Stimulated activated CD4-positive, alpha-beta T cell treated with anti-CD3 and anti-CD28 coated beads, Interleukin-1b, Interleukin-23, amount 100 ng/mL, for 24 hours (primary cell): ENCODE measurements at places on chromosomes 4 and X.

GRCh38 chr4:17544205-17544604 lies 29.2 kb downstream of the CLRN2 start:
- no peak for DNase-seq

DNA sequence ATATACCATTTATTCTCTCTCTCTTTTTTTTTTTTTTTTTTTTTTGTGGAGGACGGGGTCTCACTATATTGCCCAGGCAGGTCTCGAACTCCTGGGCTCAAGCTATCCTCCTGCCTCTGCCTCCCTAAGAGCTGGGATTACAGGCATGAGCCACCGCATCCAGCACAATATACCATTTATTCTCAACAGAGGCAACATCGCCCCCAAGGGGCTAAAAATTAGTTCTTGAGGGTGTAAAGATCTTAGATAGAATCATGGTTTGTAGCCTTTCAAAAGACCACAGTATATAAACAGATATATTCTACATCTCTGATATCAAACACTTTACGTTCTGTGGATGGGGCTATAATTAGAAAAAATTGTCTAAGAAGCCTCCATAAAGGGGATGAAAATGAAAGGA lies 39.8 kb upstream of the TCEAL2 start:
- no peak for DNase-seq

DNA sequence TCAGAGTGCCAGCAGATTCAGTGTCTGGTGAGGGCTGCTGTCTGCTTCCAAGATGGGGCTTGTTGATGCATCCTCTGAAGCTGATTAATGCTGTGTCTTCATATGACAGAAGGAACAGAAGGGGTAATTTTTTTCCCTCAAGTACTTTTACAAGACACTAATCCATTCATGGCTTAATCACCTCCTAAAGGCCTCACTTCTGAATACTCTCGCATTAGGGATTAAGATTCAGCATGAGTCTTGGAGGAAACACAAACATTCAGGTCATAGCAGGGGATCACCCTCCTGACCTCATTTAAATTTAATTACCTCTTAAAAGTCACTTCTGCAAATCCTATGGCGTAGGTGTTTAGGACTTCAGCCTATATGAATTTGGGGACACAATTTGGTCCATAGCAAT lies 1145.5 kb upstream of the PCDH10 start:
- no peak for DNase-seq

DNA sequence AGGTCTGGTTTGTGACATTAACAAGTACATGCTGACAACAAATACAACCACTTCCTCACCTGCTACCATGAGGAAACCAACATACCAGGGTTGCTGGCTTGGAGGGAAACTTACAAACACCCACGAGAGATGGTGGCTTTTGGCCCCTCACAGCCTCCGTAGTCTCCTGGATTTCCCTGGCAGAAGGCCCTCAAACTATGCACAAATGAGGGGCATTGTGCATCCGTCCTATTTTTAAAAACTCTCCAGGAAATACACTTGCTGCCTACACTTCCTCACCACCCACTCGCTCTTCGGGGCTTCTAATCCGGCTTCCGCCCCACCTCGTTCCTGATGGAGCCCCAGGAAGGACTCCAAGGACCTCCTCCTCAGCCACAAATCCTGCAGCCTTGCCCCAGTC lies 355.0 kb upstream of the GATB start:
- no peak for DNase-seq

DNA sequence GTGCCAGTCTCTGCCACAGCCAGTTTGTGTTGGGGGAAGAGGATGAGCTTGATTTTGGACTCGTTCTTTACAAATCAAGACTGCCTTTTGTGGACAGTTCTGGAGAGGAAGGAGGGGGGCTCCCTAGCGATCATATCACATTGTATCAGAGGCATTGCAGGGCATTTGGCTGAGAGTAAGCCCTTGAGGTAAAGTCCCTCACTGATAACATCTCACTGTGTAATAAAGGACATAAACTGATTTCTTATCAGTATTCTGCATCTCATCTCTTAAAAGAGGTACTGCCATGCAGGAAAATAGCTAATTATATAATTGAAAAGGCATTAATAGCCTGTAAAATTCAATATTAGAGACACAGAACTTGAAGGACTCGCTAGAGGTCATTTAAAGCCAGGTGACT lies 6.1 kb upstream of the IGFBP7 start:
- DNase-seq: no peak

GRCh38 chrX:150007356-150007755 lies 69.1 kb upstream of the EOLA2 start:
- DNase-seq: no peak

DNA sequence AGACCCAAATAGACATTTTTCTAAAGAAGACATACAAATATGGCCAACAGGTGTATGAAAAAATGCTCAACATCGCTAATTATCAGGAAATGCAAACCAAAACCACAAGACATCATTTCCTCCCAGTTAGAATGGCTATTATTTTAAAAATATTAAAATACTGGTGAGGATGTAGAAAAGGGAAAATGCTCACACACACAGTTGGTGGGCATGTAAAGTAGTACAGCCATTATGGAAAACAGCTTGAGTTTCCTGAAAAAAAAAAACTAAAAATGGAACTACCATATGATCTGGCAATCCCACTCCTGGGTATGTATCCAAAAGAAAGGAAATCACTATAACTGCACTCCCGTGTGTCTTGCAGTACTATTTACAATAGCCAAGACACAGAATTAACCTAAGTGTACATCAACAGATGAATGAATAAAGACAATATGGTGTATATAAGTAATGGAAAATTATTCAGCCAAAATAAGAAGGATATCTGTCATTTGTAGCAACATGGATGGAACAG lies 128.9 kb upstream of the DKK2 start:
- no peak for DNase-seq

GRCh38 chr4:7291372-7292114 lies 99.2 kb downstream of the SORCS2 start:
- DNase-seq: no peak

GRCh38 chr4:124143632-124144031 lies 568.9 kb downstream of the ANKRD50 start:
- no peak for DNase-seq

DNA sequence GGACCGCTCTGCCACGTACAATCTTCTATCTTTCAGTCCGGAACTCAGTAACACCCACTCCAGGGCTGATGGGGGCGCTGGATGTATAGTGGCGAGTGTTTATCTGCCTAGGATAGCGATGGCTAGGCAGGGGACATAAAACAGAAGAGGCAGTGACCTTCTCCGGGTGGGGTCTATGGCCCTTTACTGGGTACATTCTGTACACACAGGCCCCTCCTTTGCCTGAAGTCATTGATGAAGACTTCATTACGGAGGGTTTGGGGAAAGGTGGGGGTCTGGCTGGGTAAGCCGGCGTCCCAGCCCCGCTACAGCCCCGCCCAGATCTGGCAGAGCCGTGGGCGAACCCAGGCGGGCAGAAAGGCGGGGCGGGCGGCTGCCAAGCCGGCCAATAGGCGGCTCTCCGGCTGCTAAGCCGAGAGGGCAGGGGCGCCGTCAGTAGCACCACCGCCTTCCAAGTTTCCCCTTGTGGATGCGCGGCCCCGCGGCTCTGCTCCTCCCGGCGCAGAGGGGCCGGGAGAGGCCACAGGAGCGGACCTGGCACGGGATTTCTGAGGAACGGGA lies at the start of gene CHST7:
Gene CHST7, plus strand, starts transcription at position 435 of the 561 bp plus-strand sequence. CDS start 167 bp downstream, outside the sequence.
- DNase-seq: peak; percentile 45

- DNase-seq: no peak
Observed at GRCh38 chr4:13793020-13793710, 165.6 kb upstream of the BOD1L1 start.

DNA sequence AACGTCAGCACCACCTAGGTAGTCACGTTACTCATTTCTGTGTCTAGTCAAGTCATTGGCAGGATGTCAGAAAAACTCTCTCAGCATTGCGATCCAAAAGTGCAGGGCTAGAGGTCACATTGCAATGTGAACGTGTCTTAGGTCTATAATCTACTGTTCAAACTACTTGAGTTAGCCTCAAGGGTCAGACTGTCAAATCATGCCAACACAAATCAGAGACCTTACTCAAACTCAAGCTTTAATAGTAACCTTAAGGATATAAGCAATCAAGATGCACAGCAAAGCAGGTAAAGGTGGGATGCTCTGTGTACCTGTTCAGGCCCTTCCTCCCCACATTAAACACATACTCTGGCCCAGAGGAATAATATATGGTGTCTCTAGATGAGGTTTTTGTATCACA lies 114.4 kb upstream of the NOCT start:
- DNase-seq: no peak

DNA sequence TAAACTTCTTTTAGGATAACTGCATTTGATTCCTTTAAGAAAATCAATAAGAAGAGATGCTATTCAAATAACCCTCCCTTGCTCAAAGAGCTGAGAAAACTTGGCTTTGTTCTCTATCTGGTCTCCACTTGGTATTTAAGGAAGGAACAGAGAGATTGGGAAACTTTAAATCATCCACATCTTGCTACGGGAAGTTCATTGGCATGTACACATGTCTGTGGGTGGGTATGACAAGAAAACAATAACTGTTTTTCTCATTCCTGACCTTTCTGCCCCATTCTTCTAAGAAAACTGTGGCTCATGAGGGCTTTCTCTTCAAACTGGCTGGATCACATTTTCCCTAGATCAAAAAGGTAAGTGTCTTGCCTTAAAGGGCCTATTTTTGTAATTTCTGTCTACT lies 6.0 kb downstream of the SEL1L3 start:
- no peak for DNase-seq

GRCh38 chrX:39203427-39203826 lies 402.2 kb downstream of the MID1IP1 start:
- no peak for DNase-seq

GRCh38 chr4:121308328-121308663 lies 72.5 kb downstream of the QRFPR start:
- no peak for DNase-seq

- DNase-seq: no peak
Observed at GRCh38 chrX:65630771-65631170, 36.7 kb upstream of the MSN start.

DNA sequence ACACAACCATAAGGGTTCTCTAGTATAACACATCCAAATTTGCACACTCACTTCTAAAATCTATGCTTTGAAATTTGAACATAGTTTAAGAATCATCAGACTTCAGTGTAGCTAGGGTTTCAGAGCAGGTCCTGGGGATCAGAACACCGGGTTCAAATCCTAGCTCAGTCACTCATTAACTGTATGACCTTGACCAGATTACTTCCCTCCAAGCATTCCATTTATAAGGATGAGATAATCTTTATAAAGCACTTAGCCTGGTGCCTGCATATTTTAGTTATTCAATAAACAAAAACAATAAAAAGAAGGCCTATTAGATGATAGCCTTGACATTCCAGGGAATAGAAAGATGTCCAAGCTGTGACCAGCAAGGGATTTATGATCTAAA lies 4.8 kb upstream of the STBD1 start:
- no peak for DNase-seq

DNA sequence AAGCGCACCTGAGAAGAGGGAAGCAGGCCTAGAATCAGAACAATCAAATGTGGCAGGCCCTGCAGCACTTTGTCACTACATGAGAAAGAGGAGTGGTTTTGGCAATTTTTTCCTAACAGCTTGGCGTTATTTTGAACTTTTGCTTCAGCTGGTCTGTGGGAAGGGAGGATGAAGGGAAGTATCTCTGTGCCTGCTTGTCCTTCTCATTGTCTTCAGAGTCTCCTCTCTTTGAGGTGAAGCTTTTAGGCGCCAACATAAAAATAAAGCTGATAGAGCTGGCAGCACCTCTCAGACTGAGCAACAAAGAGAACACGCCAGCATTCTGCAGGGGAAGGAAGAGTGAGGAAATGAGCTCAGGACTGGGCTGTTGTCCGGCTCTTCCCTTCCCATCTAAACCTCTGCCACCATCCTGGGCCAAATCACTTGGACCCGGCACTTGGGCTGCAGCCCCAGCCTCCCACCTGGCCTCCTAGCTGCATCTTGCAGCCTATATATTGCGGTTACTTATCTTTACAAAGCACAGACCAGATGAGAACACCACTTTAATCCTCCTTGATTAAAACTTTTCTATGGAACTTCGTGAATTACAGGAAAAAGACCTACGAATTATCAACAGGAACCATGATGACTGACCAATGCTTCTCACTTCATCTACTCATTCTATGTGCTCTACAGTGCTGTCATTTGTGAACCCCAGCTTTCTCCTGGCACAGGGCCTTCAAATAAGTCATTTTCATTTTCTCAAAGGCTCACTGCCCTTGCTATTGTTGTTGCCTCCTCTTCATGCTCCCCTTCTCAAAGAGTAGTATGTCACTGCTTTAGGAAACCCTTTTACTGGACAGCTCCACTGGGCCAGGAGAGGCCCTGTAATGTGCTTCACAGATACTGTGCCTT lies 476.4 kb upstream of the HS3ST1 start:
- no peak for DNase-seq

GRCh38 chrX:54786967-54787366 lies 11.1 kb downstream of the ITIH6 start:
- no peak for DNase-seq

- no peak for DNase-seq
Observed at GRCh38 chrX:97628807-97629596, 745.3 kb downstream of the RPA4 start.

DNA sequence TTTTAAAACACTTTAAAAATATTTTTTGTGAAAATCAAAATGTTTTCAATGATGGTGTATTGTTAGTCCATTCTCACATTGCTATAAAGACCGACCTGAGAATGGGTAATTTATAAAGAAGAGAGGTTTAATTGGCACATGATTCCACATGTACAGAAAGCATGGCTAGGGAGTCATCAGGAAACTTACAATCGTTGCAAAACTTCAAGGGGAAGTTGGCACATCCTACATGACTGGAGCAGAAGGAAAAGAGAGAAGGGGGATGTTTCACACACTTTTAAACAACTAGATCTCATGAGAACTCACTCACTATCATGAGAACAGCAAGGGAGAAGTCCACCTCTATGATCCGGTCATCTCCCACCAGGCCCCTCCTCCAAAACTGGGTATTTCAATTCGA lies 110.7 kb downstream of the TMEM47 start:
- DNase-seq: no peak

- no peak for DNase-seq
Observed at GRCh38 chr4:95158045-95158444, 390.7 kb downstream of the UNC5C start.

GRCh38 chr4:78870056-78870455 lies 69.2 kb downstream of the PAQR3 start:
- DNase-seq: no peak

DNA sequence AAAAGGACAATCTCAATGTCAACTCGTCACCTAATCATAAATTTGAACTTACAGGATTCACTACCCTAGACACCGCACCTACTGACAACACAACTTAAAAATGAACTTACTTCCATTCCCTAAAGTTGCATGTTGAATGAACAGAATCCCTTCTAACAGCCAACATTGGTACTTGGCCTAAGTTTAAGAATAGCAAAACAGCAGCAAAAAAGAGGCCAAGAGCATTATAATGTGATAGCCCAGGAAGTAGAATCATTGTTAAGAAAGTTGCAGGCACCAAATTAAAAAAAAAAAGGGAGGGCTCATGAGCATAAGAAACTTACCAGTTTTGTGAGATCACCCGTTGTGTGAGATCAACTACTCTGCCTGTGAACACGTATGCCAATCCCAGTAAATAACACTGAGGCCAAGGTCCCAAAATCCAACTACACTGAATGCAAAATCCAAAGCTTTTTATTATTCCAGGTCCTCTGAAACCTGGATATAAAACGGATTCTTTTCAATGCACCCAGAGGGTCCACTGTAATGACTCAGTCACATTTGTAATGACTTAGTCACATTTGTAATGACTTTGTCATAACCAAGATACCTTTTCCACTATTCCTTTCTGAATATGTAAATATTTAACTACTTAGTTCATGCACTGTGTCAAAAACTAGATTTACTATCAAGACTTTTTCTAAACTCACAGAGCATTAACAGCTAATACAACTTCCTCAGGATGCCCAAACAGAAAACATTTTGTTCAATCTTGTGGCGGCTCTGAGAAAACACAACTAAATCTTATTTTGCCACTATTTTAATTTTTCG lies 6.8 kb downstream of the HNRNPDL start:
- no peak for DNase-seq
